Adrenal gland (tissue), 19 donors: ENCODE measurements at places on chromosomes 5 and 9. TPM values are rescaled to one million over a fixed set of nuclear protein-coding genes. Genes with fewer than 3 reads are reported as not detected.

Gene DMRTA1
- 2.0 TPM for total RNA-seq

Gene CDO1
- total RNA-seq, result 19.4 TPM

Gene FOXD4L4
- total RNA-seq, result 0.06 TPM

- no peak overlapping the region for H3K4me3 ChIP-seq
- no peaks in the 10 kb centered on the region for H3K27me3 ChIP-seq
- no peak overlapping the region for H3K27ac ChIP-seq
- H3K4me1 ChIP-seq, result no peaks in the 10 kb centered on the region
- H3K36me3 ChIP-seq, result no peaks in the 10 kb centered on the region
Observed at GRCh38 chr5:157961176-157961575, 102.2 kb upstream of the CLINT1 start.

DNA sequence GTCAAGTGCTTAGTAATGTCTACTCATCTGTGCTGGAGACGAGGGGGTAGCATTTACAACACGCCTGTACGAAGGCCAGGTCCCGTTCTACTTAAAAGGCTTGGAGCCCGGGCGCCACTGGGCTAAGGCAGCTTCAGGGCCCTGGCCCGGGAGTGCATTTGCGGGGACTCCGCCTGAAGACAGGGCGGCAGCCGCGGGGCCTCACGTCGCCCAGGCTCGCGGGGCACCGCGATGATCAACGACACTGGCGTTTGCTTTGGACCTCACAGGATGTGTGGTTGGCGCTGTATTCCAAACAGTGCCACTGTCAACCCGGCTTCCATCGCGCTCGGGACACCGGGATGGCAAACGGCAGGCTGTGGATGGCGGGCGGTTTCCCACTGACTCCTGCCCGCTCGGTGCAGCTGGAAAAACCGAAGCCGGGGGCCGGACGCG, 1.1 kb upstream of the TENT4A start:
- H3K27ac ChIP-seq, result peak overlapping the region; percentile 99
- DNase-seq, result peak; percentile 67
- no peaks in the 10 kb centered on the region for H3K36me3 ChIP-seq
- H3K27me3 ChIP-seq, result no peaks in the 10 kb centered on the region
- H3K4me1 ChIP-seq, result peaks cover 15% of the 10 kb centered on the region
- H3K4me3 ChIP-seq, result peak overlapping the region; percentile 77

Gene TNFSF8
- 2.3 TPM for total RNA-seq

- H3K4me1 ChIP-seq, result peaks cover 9% of the 10 kb centered on the region
- no peaks in the 10 kb centered on the region for H3K27me3 ChIP-seq
- no peak overlapping the region for H3K4me3 ChIP-seq
- no peaks in the 10 kb centered on the region for H3K36me3 ChIP-seq
- H3K27ac ChIP-seq, result no peak overlapping the region
Observed at GRCh38 chr5:99020698-99021048, 91.9 kb upstream of the CHD1 start.

- DNase-seq, result no peak
- no peak overlapping the region for H3K27ac ChIP-seq
- no peaks in the 10 kb centered on the region for H3K27me3 ChIP-seq
- H3K36me3 ChIP-seq, result no peaks in the 10 kb centered on the region
- no peak overlapping the region for H3K4me3 ChIP-seq
Observed at GRCh38 chr5:108561416-108562204, 179.7 kb upstream of the FBXL17 start.

DNA sequence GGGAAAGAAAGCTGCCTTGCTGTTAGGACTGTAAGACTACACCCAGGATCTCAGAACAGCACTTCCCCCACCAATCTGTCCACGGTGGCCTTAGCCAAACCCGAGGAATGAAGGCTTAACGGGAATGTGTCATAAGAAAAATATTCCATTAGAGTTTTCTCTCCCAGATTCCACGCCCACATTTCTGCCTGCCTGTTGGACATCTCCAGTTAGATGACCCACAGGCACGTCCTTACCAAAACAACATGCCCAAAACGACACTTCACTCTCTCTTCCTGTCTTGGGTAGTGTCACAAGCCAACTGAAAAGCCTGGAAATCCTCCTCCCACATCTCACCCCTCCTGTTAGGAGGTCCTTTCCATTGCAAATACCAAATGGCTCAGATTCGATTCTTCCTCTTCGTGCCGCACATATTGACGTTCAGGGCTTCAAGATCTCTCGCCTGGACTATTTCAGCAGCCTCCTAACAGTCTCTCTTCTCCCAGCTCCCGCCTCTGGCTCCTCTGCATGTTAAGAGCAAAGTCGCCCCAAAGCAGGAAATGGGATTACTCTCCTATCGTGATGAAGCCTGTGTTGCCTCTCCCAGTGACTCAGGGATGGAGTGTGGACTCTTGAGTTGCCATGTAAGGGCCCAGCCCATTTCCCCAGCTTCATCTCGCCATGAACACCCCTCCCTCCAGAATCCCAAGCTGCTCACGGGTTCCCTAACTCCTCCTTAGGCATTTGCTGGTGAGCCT, 159.3 kb downstream of the NR3C1 start:
- H3K4me3 ChIP-seq, result no peak overlapping the region
- no peaks in the 10 kb centered on the region for H3K36me3 ChIP-seq
- no peaks in the 10 kb centered on the region for H3K4me1 ChIP-seq
- no peaks in the 10 kb centered on the region for H3K27me3 ChIP-seq
- DNase-seq, result peak; percentile 68

Gene TRIM7
- total RNA-seq, result 2.7 TPM

GRCh38 chr5:59093329-59093728, 510.5 kb downstream of the RAB3C start:
- no peaks in the 10 kb centered on the region for H3K27me3 ChIP-seq
- no peak overlapping the region for H3K27ac ChIP-seq
- no peaks in the 10 kb centered on the region for H3K36me3 ChIP-seq

DNA sequence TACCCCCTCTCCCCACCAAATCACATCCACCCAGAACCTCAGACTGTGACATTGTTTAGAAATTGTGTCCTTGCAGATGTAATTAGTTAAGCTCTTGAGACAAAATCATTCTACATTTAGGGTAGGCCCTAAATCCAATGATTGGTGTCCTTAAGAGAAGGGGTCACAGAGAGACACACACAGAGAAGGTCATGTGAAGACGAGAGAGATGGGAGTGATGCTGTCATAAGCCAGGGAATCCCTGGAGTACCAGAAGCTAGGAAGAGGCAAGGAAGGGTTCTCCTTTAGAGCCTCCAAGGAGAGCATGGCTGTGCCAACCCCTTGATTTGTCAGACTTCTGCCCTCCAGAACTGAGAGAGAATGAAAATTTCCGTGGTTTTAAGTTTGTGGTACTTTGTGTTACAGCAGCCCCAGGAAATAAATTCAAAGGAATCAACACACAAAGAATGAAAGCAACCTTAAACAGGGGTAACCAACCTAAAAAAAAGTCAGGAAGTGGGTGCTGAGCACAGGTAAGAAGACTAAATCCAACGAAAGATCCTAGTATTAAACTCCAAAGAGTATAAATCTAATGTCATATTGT, 33.6 kb downstream of the TIMD4 start:
- no peak overlapping the region for H3K4me3 ChIP-seq
- DNase-seq, result no peak
- H3K36me3 ChIP-seq, result no peaks in the 10 kb centered on the region
- no peak overlapping the region for H3K27ac ChIP-seq

Gene ADRA1B
- total RNA-seq, result 12.1 TPM

Gene KCNV2
- total RNA-seq, result not detected

DNA sequence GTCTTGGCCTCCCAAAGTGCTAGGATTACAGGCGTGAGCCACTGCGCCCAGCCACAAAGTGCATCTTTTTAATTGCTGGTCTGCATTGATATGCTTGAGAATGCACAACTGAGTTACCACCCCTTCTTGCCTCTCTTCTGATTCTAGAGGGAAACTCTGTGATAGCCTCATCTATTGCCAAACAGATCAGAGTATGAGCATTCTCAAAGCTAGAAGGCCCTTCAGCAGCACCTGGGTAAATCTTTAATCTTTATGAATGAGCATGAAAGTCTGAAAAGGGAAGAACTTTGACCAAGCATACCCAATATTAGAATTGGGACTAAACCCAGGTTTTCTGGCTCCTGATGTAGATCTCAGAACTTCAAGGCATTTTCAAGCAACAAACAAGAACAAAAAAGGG, 298.3 kb upstream of the TNC start:
- no peaks in the 10 kb centered on the region for H3K4me1 ChIP-seq
- no peaks in the 10 kb centered on the region for H3K36me3 ChIP-seq
- DNase-seq, result no peak
- no peak overlapping the region for H3K4me3 ChIP-seq
- no peak overlapping the region for H3K27ac ChIP-seq
- H3K27me3 ChIP-seq, result no peaks in the 10 kb centered on the region

GRCh38 chr9:87097238-87097637, 149.9 kb upstream of the GAS1 start:
- no peak overlapping the region for H3K27ac ChIP-seq
- H3K36me3 ChIP-seq, result no peaks in the 10 kb centered on the region
- no peak for DNase-seq
- H3K4me1 ChIP-seq, result no peaks in the 10 kb centered on the region

Gene INSL4
- not detected for total RNA-seq

Gene SPINK6
- not detected for total RNA-seq

Gene FCN2
- total RNA-seq, result 87.0 TPM

GRCh38 chr5:52988335-52989024, 672 bp upstream of the ITGA2 start:
- H3K36me3 ChIP-seq, result no peaks in the 10 kb centered on the region
- H3K27me3 ChIP-seq, result no peaks in the 10 kb centered on the region
- H3K4me1 ChIP-seq, result peaks cover 12% of the 10 kb centered on the region
- H3K4me3 ChIP-seq, result peak overlapping the region; percentile 22
- peak overlapping the region; percentile 51 for H3K27ac ChIP-seq

- H3K4me1 ChIP-seq, result no peaks in the 10 kb centered on the region
- no peaks in the 10 kb centered on the region for H3K36me3 ChIP-seq
- DNase-seq, result no peak
Observed at GRCh38 chr9:7936163-7936562, 136.6 kb upstream of the DMAC1 start.

Gene FOXD4L6
- 0.11 TPM for total RNA-seq

GRCh38 chr9:94945197-94946144, 219.0 kb downstream of the AOPEP start:
- no peaks in the 10 kb centered on the region for H3K4me1 ChIP-seq
- DNase-seq, result peak; percentile 52
- no peaks in the 10 kb centered on the region for H3K27me3 ChIP-seq
- no peaks in the 10 kb centered on the region for H3K36me3 ChIP-seq
- H3K27ac ChIP-seq, result peak overlapping the region; percentile 59

- H3K27me3 ChIP-seq, result no peaks in the 10 kb centered on the region
- no peaks in the 10 kb centered on the region for H3K4me1 ChIP-seq
- no peak overlapping the region for H3K4me3 ChIP-seq
Observed at GRCh38 chr5:45750574-45750973, 54.4 kb upstream of the HCN1 start.

GRCh38 chr5:156540491-156540890, 213.5 kb downstream of the SGCD start:
- no peaks in the 10 kb centered on the region for H3K4me1 ChIP-seq
- no peaks in the 10 kb centered on the region for H3K36me3 ChIP-seq
- no peak overlapping the region for H3K27ac ChIP-seq
- H3K4me3 ChIP-seq, result no peak overlapping the region
- H3K27me3 ChIP-seq, result no peaks in the 10 kb centered on the region
- no peak for DNase-seq

Gene ARSB
- total RNA-seq, result 17.4 TPM
